ENCODE measurements at places on chromosomes 4 and X. TPM values are rescaled to one million over a fixed set of nuclear protein-coding genes. Genes with fewer than 3 reads are reported as not detected.
A peak's percentile ranks its signal among the peaks of the same experiment; 100 is the strongest.

Gene RAB39B
- not detected for total RNA-seq

Gene EBP
- total RNA-seq, result 189 TPM

Gene PDLIM5
- total RNA-seq, result 112 TPM

Gene PCDH19
- 0.35 TPM for total RNA-seq

Gene ERCC6L
- total RNA-seq, result 0.54 TPM

Gene RAB28
- 11.2 TPM for total RNA-seq

Gene ZNF518B
- total RNA-seq, result 17.1 TPM

GRCh38 chrX:63434206-63434605, 83.1 kb upstream of the SPIN4 start:
- no peak overlapping the region for H3K4me3 ChIP-seq
- H3K27ac ChIP-seq, result no peak overlapping the region
- H3K27me3 ChIP-seq, result no peaks in the 10 kb centered on the region

- no peaks in the 10 kb centered on the region for H3K4me1 ChIP-seq
- H3K27ac ChIP-seq, result no peak overlapping the region
- DNase-seq, result no peak
These were observed 31.7 kb upstream of the METAP1 start for GRCh38 chr4:98963538-98964433.

DNA sequence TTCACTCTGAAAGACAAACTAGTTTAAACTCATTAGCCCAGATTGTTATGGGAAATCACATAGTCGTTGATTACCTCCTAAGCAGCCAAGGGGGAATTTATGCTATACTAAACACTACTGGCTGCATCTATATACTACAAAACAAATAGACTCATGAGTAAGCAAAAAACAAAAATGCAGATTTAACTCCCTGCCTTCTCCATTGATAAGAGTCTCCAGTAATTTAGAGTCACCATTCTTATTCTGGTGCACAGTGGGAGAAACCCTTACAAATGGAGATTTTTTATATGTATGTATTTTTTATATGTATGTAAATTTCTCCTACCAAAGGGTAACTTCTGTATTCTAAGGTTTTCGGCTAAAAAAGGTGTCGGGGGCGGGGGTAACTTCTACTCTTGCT, 126.6 kb downstream of the PLS3 start:
- H3K4me1 ChIP-seq, result no peaks in the 10 kb centered on the region
- no peaks in the 10 kb centered on the region for H3K36me3 ChIP-seq
- H3K27me3 ChIP-seq, result no peaks in the 10 kb centered on the region

- no peak overlapping the region for H3K27ac ChIP-seq
- no peak for DNase-seq
- H3K27me3 ChIP-seq, result no peaks in the 10 kb centered on the region
- no peaks in the 10 kb centered on the region for H3K36me3 ChIP-seq
- no peaks in the 10 kb centered on the region for H3K4me1 ChIP-seq
These were observed 10.5 kb downstream of the CD99L2 start for GRCh38 chrX:150887906-150888465.

DNA sequence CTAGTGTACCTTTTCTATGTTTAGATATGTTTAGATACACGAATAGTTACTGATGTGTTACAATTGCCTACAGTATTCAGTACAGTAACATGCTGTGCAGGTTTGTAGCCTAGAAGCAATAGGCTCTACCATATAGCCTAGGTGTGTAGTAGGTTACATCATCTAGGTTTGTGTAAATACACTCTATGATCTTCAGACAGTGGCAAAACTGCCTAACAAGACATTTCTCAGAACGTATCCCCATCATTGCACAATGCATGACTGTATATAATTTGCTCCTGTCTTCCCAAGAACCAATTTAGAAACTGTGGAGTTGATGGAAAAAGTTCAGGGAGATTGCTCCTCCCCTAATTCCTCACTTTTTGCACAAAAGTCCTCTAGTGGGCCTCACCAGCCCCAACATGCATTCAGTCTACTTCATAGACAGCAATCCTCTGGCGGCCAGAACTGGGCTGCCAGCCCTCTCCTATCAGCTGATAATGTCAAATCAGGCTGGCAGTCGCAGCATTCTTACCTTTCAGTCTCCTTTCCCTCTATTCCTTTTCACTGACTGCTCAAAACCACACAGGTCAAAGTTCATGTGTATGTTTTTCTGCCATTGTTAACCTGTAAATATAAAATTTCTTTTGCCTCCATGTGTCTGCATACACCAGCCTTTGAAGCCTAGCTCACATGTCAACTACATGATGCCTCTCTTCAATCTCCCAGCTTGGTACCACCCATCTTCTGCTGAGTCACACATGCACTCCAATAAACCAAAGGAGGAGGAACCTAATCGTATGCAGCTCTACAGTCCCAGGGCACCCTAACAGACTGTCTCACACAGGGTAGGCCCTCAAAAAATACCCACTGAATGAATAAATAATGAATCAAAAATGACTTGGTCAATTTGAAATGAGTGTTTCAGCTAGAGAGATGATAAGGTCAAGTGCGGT, 32.0 kb downstream of the BCLAF3 start:
- no peaks in the 10 kb centered on the region for H3K27me3 ChIP-seq
- no peaks in the 10 kb centered on the region for H3K4me1 ChIP-seq
- H3K27ac ChIP-seq, result no peak overlapping the region

- no peak for DNase-seq
- H3K4me3 ChIP-seq, result no peak overlapping the region
- H3K4me1 ChIP-seq, result no peaks in the 10 kb centered on the region
- H3K36me3 ChIP-seq, result no peaks in the 10 kb centered on the region
These were observed 18.9 kb upstream of the MRFAP1 start for GRCh38 chr4:6621556-6621927.

DNA sequence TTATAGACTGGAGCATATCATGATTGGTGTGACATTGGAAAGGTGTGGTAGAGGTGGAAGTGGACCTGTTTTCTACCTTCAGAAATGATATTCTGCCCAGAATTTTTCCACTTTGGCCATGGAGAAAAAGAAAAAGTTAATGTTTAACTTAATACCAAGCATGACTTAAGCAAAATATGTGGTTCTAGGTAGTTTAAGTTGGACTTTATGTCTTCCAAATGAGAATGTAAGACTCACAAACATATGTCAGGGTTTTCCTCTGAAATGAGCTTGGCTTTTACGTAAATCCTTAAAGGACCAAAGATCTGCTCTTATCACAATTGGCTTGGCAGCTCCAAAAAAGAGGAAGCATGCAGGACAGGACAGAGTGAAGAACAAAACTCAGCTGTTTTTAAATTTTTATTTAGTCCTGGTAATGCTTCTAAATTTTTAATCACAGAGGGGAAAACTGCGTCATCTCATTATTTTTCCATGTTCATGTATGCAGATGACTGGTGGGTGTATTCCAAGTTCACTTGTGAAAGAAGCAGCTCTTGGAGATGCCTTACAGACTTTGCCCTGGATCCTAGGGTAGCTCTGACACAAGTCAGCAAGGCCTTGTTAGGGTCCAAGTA, 98.2 kb downstream of the ANK2 start:
- H3K4me1 ChIP-seq, result no peaks in the 10 kb centered on the region
- DNase-seq, result no peak
- no peak overlapping the region for H3K27ac ChIP-seq
- H3K36me3 ChIP-seq, result no peaks in the 10 kb centered on the region

GRCh38 chr4:155769090-155769489, 10.3 kb downstream of the GUCY1B1 start:
- H3K4me3 ChIP-seq, result no peak overlapping the region
- no peak overlapping the region for H3K27ac ChIP-seq
- no peaks in the 10 kb centered on the region for H3K4me1 ChIP-seq
- DNase-seq, result no peak
- H3K36me3 ChIP-seq, result no peaks in the 10 kb centered on the region
- H3K27me3 ChIP-seq, result no peaks in the 10 kb centered on the region

GRCh38 chrX:150547375-150548115, 20.9 kb upstream of the MTM1 start:
- H3K4me3 ChIP-seq, result peak overlapping the region; percentile 48
- peak overlapping the region; percentile 73 for H3K27ac ChIP-seq
- H3K4me1 ChIP-seq, result peaks cover 8% of the 10 kb centered on the region
- DNase-seq, result peak; percentile 70
- H3K27me3 ChIP-seq, result no peaks in the 10 kb centered on the region

DNA sequence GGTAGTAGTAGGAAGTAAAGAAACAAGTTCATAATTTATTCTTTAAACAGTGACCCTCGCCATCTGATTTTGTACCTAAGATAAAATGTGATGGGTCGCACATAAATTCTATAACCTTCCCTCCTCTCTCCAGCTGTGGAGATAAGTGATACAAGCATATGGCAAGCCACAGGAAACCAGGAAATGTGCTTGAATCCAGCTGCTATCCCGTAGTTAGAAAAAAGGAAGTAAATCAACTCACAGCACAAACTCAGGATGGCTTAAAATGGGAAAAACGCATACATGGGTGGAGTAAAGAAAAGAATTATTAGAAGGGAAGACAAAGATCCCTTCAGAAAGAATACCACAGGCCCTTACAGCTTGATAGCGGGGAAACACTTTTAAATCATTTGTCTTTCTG, 78.2 kb downstream of the ZNF827 start:
- H3K27ac ChIP-seq, result no peak overlapping the region
- no peak for DNase-seq
- no peaks in the 10 kb centered on the region for H3K27me3 ChIP-seq

DNA sequence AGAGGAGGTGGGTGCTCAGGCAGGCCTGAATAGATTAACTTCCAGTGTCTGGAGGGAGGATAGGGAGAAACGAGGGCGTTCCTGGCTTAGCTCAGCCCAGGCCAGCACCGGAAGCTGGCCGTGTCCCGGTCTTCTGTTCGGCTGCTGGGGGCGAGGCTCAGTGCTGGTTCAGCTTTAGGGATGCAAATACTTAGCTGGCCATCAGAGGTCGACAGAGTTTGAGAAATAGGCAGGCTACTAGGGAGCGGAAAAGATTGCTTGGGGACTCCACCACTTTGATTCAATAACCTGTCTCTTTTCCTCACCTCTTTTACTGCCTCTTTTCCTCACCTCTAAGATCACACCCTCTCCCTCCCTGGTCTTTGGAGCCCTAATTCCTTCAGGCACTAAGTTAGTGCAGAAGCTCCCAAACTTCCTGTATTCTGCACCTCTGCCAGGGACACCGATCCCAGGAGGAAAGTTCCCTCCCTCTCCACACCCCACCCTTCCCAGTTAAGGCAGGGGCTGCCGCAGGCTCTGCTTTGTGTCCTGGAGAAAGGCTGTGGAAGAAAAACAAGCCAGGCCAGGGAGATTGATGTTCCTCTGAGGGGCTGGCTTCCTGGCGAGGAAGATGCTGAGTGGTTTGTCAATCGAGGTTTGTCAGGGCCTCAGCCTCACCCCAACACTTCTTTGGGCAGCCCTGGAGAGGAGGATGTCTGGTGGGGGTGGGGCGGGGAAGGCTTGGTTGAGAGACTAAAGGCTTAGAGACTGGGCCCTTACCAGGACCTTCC, 6.0 kb upstream of the EFNB1 start:
- H3K4me1 ChIP-seq, result no peaks in the 10 kb centered on the region
- DNase-seq, result no peak
- H3K4me3 ChIP-seq, result no peak overlapping the region

- no peaks in the 10 kb centered on the region for H3K27me3 ChIP-seq
- no peaks in the 10 kb centered on the region for H3K36me3 ChIP-seq
- H3K4me1 ChIP-seq, result no peaks in the 10 kb centered on the region
- no peak for DNase-seq
- no peak overlapping the region for H3K27ac ChIP-seq
- no peak overlapping the region for H3K4me3 ChIP-seq
These were observed 58.5 kb downstream of the PPA2 start for GRCh38 chr4:105415281-105415744.

- peak within 1 kb of the TSS; percentile 55 for H3K4me3 ChIP-seq
- DNase-seq, result peak; percentile 60
- peaks cover 3% of the 10 kb centered on the region for H3K4me1 ChIP-seq
- H3K36me3 ChIP-seq, result no peaks in the 10 kb centered on the region
- H3K27me3 ChIP-seq, result no peaks in the 10 kb centered on the region
These were observed at the start of gene ZFX for GRCh38 chrX:24149351-24150050. Gene ZFX, plus strand, starts transcription at chrX:24149729. Its CDS starts 23,014 bp downstream, at chrX:24172743.

GRCh38 chrX:9368262-9368661, 96.6 kb upstream of the TBL1X start:
- no peak overlapping the region for H3K27ac ChIP-seq
- no peaks in the 10 kb centered on the region for H3K36me3 ChIP-seq
- H3K4me1 ChIP-seq, result no peaks in the 10 kb centered on the region
- no peak for DNase-seq
